ENCODE measurements at places on chromosomes 4 and X.

GRCh38 chr4:8009710-8010511 lies 70.2 kb upstream of the AFAP1 start:
- DNase-seq: no peak

- no peak for DNase-seq
These were observed 10.5 kb downstream of the NELFA start for GRCh38 chr4:1998296-1998695.

GRCh38 chr4:104063341-104063740 lies 343.6 kb upstream of the TACR3 start:
- no peak for DNase-seq

GRCh38 chr4:38189445-38189844 lies 229.2 kb downstream of the PTTG2 start:
- DNase-seq: no peak

DNA sequence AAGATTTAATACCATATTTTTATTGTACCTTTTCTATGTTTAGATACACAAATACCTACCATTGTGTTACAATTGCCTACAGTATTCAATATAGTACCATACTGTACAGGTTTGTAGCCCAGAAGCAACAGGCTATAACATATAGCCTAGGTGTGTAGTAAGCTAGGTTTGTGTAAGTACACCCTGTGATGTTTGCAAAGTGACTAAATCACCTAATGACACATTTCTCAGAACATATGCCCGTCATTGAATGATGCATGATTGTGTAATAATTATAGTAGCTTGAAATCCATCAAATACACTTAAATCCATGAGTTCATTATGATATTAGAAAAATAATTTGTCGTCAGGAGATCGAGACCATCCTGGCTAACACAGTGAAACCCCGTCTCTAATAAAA lies 30.8 kb downstream of the GAB3 start:
- DNase-seq: no peak

All from omental fat pad (tissue), 4 donors.